Activated gamma-delta T cell treated with anti-CD3 and anti-CD28 coated beads, Interleukin-2, amount 50 U/mL, for 16 hours (primary cell): ENCODE measurements at places on chromosomes 16 and 17.

DNA sequence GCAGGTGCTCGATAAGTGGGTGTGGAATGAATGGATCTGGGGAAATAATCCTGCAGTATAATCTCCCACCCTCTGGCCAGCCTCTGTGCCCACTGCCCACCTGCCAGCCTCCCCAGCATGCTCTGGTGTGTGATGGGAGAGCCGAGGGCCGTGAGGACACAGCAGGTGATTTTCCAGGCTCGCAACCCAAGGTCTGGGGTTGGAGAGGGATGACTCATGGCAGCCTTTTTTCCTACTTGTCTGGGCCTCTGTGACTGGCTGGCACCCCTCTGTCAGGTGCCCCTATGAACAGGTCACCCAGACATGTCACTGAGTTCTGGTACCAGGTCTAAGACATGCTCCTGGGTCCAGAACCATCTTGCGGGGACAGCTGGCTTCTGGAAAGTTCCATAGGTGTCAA is 385.7 kb upstream of the TNRC6C start:
- no peak for DNase-seq

DNA sequence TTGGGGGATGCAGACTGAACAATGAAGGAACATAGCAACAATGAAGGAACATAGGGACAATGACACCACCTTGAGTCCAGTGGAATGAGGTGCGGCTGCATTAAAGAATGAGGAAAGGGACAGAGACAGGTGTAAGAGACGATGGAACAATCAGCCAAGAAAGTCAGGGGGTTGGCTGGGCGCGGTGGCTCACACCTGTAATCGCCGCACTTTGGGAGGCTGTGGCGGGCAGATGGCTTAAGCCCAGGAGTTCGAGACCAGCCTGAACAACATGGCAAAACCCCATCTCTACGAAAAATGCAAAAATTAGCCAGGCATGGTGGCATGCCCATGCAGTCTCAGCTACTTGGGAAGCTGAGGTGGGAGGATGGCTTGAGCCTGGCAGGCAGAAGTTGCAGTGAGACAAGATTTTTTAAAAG is 13.6 kb upstream of the CBFB start:
- no peak for DNase-seq

GRCh38 chr17:7112510-7113108 is 2.0 kb downstream of the ASGR2 start:
- DNase-seq: no peak

GRCh38 chr16:84741340-84741830 is 41.6 kb downstream of the USP10 start:
- no peak for DNase-seq

DNA sequence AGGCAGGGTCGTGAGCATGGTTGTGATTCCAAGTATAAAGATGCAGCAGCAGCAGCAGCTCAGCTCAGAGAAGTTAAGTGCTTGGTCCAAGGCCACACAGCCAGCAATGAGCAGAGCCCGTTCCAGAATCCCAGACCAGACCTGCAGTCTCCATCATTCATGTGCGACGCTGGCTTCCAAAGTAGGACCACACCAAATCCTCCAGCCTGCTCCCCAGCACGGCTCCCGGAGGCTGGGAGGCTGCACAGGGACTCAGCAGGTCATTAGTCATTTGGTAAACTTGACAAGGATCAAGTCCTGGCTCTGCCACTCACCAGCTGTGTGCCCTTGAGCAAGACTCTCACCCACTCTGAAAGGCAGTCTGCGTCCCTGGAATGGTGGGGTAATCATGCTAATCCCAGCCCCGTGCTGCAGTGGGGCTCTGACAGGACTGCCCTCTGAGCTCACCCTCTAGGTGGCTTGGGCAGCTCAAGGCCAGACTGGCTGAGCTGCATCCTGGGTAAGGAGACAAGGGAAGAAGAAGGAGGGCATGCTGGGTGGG is 95.1 kb upstream of the TMEM132E start:
- DNase-seq: no peak
